ENCODE measurements at places on chromosomes 7 and 10. TPM values are rescaled to one million over a fixed set of nuclear protein-coding genes. Genes with fewer than 3 reads are reported as not detected.

DNA sequence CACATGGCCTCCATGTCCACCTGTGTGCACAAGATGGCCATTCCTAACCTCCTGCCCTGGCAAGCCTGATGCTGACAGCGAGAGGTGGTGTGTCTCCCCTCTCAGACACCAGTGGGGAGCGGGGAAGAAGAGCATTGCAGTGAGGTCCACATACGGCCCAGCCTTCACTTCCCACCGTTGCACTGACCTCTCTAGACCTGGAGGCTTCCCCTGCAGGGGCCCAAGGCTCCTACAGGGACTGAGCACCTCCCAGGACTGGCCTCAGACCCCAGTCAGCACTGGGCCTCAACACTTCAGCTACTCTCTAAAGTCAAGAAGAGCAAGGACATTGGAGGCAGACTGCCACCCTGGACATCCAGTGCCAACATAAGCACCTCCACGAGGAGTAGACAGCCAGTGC, 15.9 kb downstream of the STK32C start:
- no peak overlapping the region for H3K4me3 ChIP-seq
- H3K4me1 ChIP-seq = no peaks in the 10 kb centered on the region
- H3K27ac ChIP-seq = no peak overlapping the region
- H3K27me3 ChIP-seq = peaks cover 6% of the 10 kb centered on the region
- H3K36me3 ChIP-seq = no peaks in the 10 kb centered on the region

The TCAF2 gene
- 38.6 TPM for total RNA-seq

GRCh38 chr7:96521068-96521894, 188.4 kb downstream of the SEM1 start:
- peaks cover 6% of the 10 kb centered on the region for H3K4me1 ChIP-seq
- no peak overlapping the region for H3K4me3 ChIP-seq
- no peak overlapping the region for H3K27ac ChIP-seq
- no peaks in the 10 kb centered on the region for H3K36me3 ChIP-seq

GRCh38 chr10:12938271-12938670, 63.2 kb downstream of the CCDC3 start:
- no peak overlapping the region for H3K27ac ChIP-seq
- H3K36me3 ChIP-seq = no peaks in the 10 kb centered on the region
- no peak for DNase-seq
- H3K27me3 ChIP-seq = peaks cover 4% of the 10 kb centered on the region

The PSD gene
- total RNA-seq = 10.6 TPM

DNA sequence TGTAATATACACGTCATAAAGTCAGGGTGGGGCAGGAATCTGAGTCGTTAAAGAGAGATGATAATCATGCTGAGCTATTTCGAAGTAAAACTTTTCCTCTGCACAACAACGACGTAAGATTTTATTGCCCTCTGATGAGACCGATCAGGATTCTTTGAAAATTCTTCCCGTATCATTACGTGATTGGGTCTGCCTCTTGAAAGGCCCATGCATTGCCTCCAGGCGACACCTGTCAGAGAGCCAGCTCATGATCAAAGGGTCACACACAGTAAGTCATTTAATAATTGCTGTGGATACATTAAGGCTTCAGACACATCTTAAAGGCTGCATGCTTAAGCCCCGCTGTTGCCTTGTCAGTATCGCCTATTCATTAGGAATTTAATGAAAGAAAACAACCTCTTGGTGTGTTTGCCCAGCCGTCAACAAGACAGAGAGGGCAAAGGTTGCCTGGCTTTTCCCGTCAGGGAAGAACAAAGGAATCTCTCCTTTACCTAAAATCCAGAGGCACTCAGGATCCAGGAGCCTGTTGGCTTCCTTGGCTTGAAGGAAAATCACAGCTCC, 189.0 kb upstream of the SH2B2 start:
- H3K4me1 ChIP-seq = no peaks in the 10 kb centered on the region
- DNase-seq = no peak
- no peak overlapping the region for H3K27ac ChIP-seq
- no peaks in the 10 kb centered on the region for H3K36me3 ChIP-seq

The ANKRD61 gene
- 0.25 TPM for total RNA-seq

The SRRM3 gene
- total RNA-seq = 0.11 TPM

The ADAM12 gene
- total RNA-seq = 0.02 TPM

The LIPK gene
- not detected for total RNA-seq

The INHBA gene
- 1.0 TPM for total RNA-seq
